ENCODE measurements at places on chromosomes 11 and 22.
A peak's percentile ranks its signal among the peaks of the same experiment; 100 is the strongest.

GRCh38 chr11:117828611-117829368 lies 4.2 kb upstream of the FXYD2 start:
- DNase-seq: peak; percentile 67

DNA sequence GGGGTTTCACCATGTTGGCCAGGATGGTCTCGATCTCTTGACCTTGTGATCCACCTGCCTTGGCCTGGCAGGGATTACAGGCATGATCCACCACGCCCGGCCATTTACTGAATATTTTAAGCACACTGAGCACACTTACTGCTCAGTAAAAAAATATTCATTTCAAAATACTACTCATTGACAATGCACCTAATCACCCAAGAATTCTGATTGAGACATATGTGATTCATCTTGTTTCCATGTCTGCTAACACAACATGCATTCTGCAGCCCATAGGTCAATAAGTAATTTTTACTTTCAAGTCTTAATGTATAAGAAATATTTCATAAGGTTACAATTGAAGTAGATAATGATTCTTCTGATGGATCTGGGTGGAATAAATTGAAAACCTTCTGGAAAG lies 4.2 kb upstream of the OR52J3 start:
- DNase-seq: no peak

GRCh38 chr11:746289-747157 lies 741 bp upstream of the TALDO1 start:
- no peak for DNase-seq

- DNase-seq: no peak
Measured at GRCh38 chr11:65808744-65809341, 22.0 kb downstream of the OVOL1 start.

- no peak for DNase-seq
Measured at GRCh38 chr22:40635043-40635939, 1.2 kb downstream of the MRTFA start.

GRCh38 chr11:83194281-83195142 lies 1.0 kb downstream of the ANKRD42 start:
- DNase-seq: peak; percentile 62

DNA sequence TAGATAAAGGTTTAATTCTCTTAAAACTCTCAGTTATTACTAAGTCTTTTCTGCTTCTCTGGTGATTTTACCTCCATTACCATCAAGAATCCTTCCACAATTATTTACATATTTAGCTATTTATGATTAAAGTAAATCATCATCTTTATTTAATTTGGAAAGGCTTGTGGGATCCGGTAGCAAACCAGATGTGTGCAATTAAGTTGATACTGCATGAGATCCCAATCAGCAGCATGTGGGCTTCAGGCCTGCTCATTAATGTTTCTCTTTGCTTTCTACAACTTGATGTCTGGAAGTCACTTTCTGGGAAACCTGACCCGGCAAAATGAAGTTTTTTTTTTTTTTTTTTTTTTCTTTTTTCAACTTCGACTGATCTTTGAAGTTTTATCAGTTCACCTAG lies 558.4 kb upstream of the ANO5 start:
- DNase-seq: no peak

- no peak for DNase-seq
Measured at GRCh38 chr22:36629320-36629719, 74.2 kb downstream of the CACNG2 start.

- no peak for DNase-seq
Measured at GRCh38 chr22:25076336-25076735, 123.3 kb upstream of the CRYBB3 start.

GRCh38 chr11:107707807-107708206 lies 4.0 kb downstream of the SLN start:
- DNase-seq: no peak

GRCh38 chr11:61695917-61696316 lies 15.7 kb downstream of the DAGLA start:
- peak; percentile 75 for DNase-seq

- DNase-seq: peak; percentile 16
Measured at GRCh38 chr11:113778111-113778910, 1.3 kb upstream of the CLDN25 start.

DNA sequence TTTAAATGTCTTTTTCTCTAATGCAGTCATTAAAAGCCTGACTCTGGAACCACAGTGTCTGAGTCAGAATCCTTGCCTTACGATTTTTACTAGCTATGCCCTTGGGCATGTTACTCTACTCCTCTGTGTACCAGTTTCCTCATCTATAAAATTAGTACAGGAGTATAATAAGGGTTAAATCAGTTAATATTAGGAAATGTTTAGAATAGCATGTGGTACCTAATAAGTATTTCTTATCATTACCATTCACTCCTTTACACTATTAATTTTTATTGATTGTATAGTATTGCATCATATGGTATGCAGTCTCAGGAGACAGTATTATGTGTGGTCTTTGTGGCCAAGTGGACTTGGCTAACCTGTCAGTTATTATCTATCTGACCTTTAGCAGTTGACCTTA lies 68.2 kb downstream of the METTL15 start:
- DNase-seq: no peak

GRCh38 chr11:11105361-11105760 lies 247.5 kb upstream of the ZBED5 start:
- DNase-seq: no peak

GRCh38 chr11:63832336-63832735 lies 6.6 kb upstream of the MARK2 start:
- DNase-seq: no peak

GRCh38 chr22:49163258-49163959 lies 664.3 kb downstream of the BRD1 start:
- no peak for DNase-seq

DNA sequence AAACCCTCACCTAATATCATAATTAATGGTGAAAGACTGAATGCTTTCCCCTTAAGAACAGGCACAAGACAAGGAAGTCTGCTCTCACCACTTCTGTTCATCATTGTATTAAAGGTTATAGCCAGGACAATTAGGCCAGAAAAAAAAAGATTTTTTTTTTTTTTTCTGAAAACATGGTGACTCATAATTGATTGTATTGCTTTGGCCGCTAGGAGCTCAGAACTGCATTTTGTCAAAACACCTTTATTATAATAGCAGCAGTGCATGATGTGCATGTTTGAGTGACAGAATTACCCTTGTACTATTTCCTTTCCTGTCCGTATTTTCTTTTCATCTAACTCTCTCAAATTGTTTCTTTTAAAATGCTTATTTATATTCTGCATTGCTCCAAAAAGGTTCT lies 98.1 kb downstream of the RNF169 start:
- no peak for DNase-seq

GRCh38 chr11:11416502-11416901 lies 63.5 kb upstream of the CSNK2A3 start:
- peak; percentile 51 for DNase-seq

GRCh38 chr11:76236092-76236999 lies 30.0 kb upstream of the WNT11 start:
- DNase-seq: peak; percentile 33

GRCh38 chr11:62805961-62806441 lies 761 bp upstream of the NXF1 start:
- DNase-seq: no peak

DNA sequence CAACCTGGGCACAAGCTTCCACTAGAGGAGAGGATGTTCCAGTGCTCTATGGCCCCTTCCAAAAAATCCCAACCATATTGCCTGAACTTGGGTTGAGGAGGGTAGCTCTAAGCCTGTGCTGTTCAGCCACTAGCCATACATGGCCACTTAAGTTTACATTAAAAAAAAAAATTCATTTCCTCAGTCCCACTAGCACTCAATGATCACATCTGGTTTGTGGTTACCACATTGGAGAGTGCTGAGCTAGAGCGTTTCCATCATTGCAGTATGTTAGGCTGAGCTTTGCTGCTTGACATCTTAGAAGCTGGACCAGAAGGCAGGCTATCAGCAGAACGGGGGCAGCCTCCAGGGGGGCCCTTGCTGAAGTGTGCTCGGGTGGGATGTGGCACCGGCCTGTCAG lies 43.5 kb upstream of the CYP2D6 start:
- DNase-seq: no peak

DNA sequence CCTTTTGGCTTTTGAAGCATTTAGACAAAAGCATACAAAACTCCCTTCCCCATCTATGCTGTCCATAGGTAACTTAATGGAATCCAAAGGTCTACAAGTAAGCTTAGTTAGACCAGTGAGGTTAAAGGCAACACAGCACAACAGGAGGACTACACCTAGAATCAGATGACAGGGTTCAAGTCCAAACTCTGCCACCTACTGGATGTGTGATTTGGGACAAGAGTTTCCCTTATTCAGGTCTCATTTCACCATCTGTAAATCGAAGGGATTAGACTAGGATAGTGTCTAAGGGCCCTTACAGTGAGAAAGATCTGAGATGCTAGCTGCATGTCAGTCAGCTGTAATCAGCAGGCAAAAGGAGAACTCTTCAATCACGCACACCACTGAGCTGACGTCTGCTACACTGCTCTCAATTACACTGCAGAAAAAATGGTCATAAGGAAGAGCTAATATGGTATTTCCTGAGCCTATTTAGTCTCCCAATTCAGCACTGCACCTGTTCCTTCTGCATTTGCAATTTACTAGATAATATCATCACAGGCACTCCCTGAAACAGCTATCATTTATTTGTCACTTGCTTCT lies 82.2 kb downstream of the SERGEF start:
- no peak for DNase-seq

GRCh38 chr11:122742301-122743018 lies 86.9 kb downstream of the UBASH3B start:
- no peak for DNase-seq

DNA sequence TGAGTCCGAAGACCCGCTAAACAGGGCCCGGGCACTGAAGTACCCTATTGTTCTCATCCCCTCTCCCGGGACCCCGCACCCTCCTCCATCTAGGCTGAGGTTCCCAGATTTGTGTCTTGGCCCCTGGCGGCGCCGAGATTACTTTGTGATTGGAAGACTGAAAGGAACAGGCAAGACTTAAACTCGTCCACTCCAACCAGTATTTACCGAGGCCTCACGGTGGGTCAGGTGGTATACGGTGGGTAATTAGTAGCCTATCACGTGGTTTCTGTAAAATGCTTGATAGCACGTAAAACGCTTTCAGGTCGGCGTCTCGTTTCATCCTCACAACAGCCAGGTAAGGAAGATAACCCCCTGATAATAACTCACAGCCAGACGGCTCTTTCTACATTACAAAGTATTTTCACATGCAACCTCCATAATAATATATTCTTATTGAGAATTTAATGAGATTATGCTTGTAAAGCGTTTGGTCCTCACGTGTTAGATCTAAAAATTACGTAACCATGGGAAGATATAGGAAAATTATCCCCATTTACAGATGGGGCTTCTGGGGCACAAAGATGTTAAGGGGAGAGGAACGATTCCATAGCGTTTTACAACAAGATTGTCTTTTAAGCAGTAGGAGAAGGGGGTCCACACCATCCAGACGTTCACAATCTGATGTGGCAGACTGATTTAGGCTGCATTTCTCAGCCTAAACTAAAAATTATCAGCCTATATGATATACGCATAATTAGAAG lies 642 bp upstream of the PIK3C2A start:
- peak; percentile 50 for DNase-seq

- no peak for DNase-seq
Measured at GRCh38 chr11:78427615-78428265, 10.1 kb upstream of the GAB2 start.

GRCh38 chr11:71130106-71130505 lies 122.3 kb downstream of the SHANK2 start:
- DNase-seq: no peak

- DNase-seq: no peak
Measured at GRCh38 chr22:50278956-50279619, 8.9 kb upstream of the MAPK11 start.

DNA sequence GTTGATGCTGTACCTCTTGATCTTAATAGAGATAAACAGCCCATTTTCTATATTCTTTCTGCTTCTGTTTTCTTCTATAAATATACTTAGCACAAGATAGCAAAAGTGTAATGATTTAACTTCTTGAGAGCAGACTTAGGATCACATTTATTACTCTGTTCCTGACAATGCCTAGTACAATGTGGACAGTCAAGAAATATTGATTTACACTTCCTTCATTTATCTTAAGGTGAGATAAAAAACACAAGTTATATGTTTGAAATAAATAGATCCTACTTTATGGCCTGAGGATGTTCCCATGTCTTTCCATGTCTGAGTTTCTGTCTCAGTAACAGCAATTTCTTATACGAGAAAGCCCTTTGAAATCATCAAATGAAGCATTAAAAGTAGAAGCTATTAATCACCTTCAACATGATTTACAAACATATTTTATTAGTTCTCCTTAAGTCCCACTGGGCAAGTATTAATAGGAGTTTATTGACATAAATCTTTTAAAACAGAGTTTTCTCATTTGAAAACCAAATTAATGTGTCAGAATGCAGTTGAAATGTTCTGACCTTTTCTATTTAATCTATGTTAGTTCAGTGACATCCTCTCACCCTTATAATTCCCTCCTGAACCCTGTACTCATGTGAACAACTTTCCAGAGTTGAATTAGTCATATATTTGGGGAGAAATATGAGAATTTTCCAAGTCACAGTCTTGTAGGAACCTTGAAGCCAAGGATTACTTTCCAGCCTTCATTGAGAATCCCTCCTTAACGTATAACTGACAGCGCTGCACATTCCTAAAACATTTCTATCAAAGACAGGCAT lies 1611.7 kb upstream of the TENM4 start:
- DNase-seq: no peak

DNA sequence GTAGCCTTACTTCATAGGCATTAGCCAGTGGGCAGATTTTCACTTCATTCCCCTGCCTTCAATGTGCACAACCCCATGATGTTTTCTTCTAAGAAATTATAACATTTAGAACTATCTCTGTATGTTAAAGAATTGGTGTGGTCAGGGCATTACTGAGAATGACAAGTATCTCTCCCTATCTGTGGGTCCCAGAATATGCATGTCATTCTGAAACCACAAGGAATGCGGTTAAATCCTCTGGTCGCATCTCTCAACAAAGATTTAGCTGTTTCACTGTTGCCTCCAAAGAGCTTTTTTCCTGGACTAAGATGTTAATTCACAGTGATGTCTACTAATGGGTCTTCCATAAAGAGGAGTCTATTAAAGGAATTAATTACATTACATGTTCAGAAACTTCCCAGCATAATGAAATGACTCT lies 62.7 kb downstream of the LIF start:
- peak; percentile 71 for DNase-seq

DNA sequence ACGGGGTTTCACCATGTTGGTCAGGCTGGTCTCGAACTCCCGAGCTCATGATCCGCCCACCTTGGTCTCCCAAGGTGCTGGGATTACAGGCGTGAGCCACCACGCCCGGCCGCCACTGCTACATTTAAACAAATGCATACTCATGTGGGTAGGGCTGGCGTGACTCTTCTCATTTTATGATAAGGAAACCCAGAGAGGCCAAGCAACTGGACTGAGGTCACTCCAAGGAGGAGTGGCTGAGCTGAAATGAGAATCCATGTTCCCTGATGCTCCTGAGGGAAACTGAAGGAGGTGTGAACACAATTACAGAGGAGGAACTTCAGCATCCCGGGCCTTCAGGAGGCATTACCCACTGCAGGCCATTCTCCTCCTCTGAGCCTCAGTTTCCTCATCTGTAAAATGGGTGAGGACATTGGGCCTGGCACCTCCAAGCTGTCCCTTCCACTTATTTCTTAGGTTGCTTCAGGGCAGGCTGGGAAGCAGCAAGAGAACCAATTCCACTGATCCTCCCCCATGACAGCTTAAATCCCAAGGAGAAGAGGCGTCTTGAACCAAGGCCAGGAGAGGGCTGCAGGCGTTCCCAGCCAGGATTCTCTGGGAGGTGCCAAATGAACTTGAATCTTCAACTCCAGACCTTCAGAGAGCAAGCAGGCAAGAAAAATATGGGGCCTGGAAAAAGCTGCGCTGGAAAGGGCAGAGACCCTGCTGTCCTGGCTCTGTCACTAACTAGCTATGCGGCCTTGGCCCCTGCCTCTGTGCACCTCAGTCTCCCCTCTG lies 2.9 kb downstream of the TST start:
- DNase-seq: no peak
